ENCODE measurements at places on chromosomes 6 and 20. TPM values are rescaled to one million over a fixed set of nuclear protein-coding genes. Genes with fewer than 3 reads are reported as not detected.
A peak's percentile ranks its signal among the peaks of the same experiment; 100 is the strongest.

GRCh38 chr6:149317644-149318571, at the start of gene TAB2:
TSS of gene TAB2 (plus strand) at chr6:149317712. CDS start at chr6:149369998, 52,286 bp downstream.
- peak; percentile 62 for DNase-seq

GRCh38 chr6:141969201-141969600, 163.5 kb upstream of the GJE1 start:
- DNase-seq, result no peak

- no peak for DNase-seq
Observed at GRCh38 chr6:87093651-87094050, 1.3 kb downstream of the CGA start.

Gene BTN3A1
- polyA plus RNA-seq, result 20.9 TPM

Gene SMPDL3A
- polyA plus RNA-seq, result 16.0 TPM

GRCh38 chr6:169997930-169998218, 246.5 kb downstream of the ERMARD start:
- no peak for DNase-seq

Gene VWA7
- polyA plus RNA-seq, result 2.5 TPM

Gene TAP2
- polyA plus RNA-seq, result 8.1 TPM

Gene PRR18
- polyA plus RNA-seq, result 1.4 TPM

All from hindlimb muscle (tissue), 1 donor.